GOT3 (cell line): ENCODE measurements at places on chromosomes 7 and 10.

DNA sequence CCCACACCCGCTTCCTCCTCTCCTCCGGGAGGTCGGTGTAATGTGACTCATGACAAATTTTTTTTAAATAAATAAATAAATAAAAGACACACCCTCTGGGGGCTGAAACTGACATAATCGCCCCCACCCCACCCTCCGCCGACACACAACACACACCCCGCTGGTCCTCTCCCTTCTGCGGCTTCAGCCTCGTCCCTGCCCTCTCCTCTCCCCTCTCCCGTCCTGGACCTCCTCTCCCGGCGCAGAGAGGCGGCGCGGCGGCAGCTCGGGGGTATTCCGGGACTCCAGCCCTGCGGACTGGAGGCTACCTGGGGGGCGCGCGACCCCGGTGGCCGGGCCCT lies 686 bp downstream of the ABI1 start:
- DNase-seq = no peak

DNA sequence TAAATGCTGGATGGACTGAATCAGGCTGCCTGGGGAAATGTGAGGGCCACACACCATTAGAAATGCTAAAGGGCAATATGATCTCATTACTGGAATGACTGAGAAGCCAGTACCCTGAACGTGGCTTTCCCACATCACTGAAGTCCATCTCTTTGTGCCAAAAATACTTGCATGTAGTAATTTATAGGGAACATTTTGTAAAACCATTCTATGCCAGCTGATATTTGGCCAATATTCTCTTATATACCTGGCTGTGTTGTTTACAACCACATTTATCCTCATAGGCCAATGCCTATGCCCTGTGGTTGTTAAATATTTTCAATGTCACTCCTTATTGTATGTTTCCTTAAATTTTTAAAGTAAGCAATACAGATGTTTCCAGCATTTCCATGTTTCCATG lies 111.6 kb downstream of the C10orf90 start:
- no peak for DNase-seq

DNA sequence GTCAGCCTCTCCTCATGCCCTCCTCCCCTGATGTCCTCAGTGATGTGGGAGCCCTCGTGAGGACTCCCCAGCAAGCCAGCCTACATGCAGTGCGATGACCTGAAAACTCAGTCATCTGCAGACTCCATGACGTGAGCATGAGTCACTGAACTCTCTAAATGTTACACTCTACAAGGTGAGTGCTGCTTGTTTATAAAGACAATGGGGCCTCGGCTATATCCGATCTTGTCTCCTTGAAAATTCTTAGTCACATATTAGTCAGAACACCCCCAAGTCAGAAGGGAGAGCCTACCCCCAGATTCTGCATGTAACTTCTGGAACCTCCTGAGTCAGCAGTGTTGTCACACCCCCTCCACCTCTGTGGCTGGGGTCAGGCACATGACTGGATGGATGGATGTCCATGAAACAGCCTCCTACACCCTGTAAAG lies 673.8 kb downstream of the INHBA start:
- no peak for DNase-seq

DNA sequence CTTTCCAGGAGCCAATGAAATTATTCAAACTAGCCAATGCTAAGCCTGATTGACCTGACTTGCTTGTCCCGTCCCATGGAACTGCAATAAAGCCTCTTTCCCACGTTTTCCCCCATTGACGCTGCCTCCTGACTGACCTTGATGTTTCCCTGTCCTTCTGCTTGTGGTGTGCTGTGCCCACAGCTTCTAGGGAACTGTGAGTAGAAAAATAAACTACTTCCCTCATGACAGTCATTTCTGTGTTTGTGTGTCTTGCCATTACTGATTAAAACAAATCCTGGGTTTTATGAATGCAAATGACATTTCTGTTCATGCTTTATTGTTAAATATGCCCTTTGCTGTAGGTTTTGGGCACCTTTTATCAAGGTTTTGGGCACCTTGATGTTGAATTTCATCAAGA lies 91.3 kb upstream of the ABI1 start:
- DNase-seq = no peak

DNA sequence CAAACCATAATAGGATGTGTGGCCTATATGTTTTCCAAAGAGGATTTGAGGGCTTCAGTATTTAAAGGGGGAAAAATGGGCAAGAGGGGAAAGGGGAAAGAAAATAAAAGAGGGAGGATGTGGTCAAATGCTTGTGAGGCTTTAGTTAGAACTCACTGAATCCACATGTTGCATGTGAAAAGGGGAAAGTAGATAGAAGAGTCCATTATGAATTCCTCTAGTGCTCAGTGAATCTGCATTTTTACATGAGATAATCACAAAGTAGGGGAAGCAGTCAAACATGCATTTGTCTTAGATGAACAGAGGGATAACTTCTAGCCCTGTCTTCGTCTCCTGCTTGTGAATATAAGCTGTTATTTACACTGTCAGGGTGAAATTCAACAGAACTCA lies 24.6 kb upstream of the AKAP9 start:
- no peak for DNase-seq

DNA sequence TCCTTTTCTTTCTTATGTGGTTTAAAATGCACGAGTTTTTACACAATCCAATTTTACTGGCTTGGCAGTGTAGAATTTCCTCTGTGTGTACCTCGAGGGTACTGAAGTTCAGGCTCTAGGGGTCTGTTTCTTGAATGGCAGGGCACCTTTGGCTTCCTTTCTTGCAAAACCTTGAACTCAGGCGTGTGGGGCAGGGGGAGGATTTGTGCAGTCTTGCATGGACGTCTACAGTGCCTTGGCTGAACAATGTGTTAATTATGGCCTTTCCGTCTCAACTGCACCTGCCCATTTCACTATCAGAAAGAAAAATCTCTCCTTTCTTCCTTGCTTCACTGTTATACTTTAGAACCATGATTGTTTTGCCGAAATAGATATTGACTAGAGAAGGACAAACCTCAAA lies 570.9 kb downstream of the INHBA start:
- no peak for DNase-seq

DNA sequence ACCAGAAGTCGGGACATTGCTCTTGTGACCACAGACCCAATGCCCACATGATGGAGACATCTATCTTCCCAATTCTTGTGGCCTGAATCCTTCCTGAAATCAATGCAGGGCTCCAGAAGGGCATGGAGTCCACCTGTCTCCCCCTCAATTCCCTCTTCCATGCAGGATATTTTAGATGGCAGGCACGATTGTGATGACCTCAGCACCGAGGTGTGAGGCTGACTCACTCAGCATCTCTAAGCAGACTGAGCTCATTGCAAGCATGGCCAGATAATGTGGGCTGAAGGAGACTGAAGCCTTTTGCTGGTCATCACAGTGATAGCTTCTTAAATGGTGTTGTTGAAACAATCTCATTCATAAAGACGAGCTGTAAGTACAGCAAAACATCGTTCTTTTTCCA lies 374.9 kb upstream of the PODXL start:
- no peak for DNase-seq

- DNase-seq = no peak
Observed at GRCh38 chr7:99125505-99125865, 18.4 kb downstream of the SMURF1 start.

GRCh38 chr7:153675131-153675530 lies 377.1 kb upstream of the DPP6 start:
- no peak for DNase-seq

GRCh38 chr7:112481833-112482670 lies 1.3 kb downstream of the LSMEM1 start:
- peak; percentile 6 for DNase-seq

GRCh38 chr10:96509017-96509641 lies 4.6 kb downstream of the TLL2 start:
- no peak for DNase-seq

- DNase-seq = no peak
Observed at GRCh38 chr7:106744563-106745091, 83.7 kb upstream of the CCDC71L start.

GRCh38 chr10:69229616-69229916 lies 9.4 kb downstream of the HKDC1 start:
- no peak for DNase-seq

- DNase-seq = no peak
Observed at GRCh38 chr7:41887416-41887815, 184.5 kb upstream of the INHBA start.

DNA sequence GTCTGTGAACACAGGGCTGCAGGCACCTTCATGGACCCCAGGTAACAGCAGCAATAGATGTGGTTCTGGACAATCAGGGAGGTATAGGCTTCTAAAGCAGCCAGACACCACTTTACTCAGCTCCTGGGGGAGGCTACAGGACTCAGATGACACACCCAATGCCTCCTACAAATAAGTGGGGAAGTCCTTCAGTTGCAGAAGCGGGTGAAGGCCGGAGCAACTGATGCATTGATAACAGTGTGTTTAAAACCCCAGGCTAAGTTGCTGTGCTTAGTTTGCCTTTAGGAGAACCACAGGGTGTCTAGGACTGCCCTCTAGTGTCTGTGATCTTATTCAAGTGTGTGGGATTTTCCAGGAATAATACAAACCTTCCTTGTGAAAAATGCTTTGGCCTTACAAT lies 5.9 kb upstream of the ITGA8 start:
- DNase-seq = no peak

DNA sequence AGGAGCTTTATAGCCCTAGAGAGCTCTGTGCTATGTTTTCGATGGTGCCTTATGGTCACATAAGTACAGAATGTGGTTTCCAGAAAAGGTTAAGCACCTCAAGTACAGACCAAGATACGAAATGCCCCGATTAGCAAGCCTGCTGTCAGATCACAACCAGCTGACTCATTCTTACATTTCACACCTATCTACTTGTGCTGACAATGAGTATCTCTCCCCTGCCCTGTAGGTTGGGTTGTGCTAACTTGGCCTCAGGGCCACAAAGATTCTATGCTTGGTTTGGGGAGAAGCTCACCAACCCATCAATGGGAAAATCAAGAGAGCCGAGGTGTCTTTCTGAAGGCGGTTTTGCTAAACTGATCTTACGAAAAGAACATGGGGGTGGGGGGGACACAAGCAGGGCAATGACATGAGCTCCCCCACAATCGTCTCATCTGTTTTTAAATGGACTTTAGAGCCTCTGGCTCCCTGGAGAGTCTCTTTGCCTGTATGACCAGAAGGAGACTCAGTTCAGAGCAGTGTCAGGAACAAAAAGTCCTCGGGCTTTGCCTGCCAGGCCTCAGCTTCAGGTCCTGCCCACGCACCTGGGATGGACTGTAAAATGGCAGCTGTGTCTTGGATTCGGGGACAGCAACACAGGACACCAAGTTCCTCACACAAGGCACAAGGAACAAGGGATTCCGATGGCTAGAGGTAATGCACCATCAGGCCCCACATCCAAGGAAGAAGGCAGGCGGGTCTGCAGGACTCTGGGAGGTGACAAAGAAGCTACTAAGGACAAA lies 55.1 kb downstream of the FAM53B start:
- no peak for DNase-seq

GRCh38 chr10:132188331-132188730 lies 1.6 kb downstream of the DPYSL4 start:
- DNase-seq = no peak

DNA sequence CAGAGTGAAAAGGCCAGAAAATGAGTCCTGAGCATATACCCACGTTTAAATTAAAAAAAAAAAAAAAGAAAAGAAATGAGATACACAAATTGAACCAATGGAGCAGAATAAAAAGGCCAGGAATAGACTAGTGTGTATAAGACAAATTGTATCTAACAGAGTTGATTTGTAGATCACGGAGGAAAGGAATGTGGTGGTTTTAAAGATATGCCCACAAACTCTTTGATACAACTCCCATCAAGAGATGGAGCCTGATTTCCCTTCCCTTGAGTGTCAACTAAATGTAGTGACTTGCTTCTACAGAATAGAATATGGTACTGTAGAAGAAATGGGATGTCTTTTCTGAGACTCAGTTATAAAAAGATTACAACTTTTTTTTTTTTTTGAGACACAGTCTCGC lies 10.4 kb downstream of the SYPL1 start:
- no peak for DNase-seq

DNA sequence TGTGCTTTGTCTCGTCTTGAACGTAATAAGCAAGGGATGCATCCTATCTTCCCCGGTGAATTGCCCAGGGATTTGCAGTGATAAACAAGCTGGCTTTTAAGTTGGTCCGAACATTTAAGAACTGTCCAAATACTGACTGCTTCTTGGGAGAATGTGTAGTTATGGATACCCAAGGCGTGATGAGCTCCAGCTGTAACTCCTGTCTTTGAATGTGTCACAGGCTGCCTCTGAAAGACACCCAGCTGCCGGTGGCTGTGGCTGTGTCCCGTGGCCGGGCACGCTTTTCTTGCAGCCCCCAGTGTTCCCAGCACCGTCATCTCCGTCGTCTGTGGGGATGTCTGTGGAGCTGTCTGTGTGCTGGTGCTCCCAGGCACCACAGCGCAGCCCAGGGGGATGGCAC lies 118.1 kb downstream of the GLRX3 start:
- no peak for DNase-seq

DNA sequence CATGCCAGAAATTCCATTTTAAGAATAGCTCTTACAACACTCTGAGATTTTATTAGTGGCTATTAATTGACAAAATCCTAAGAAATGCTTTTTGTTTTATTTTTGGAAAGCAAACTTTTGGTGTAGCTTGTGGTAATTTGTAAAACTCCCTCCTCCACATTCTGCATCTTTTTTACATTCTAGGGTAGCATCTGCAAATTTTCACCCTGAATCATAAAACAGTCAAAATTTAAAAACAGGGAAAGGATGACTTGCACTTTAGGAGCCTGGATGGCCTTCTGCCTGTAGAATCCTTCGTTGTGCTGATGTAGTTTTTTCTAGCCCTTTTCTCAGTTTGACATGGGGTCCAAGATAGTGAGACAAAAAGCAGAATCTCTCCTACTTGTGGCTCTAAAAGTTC lies 316.1 kb downstream of the ADRA2A start:
- no peak for DNase-seq

DNA sequence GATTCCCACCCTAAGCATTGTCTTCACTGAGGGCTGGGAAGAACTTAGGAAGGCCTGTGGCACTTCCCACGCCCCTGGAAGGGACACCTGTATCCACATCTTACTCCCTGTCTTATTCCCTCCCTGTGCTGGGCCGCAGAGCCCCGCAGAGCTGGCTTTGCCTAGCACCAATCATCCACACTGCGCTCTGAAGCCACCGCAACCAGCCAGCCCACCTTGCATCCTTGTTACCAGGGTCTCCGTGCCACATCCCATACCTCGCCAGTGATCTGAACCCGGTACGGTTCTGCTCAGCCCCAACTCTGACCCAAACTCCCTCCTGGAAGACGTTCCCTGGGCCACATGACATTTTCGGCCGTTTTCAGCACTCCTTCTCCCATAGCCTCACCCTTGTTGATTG lies 101.4 kb upstream of the PITRM1 start:
- no peak for DNase-seq

GRCh38 chr7:100686201-100686821 lies 7.7 kb downstream of the GIGYF1 start:
- no peak for DNase-seq
